MV-4-11 (cell line): ENCODE measurements at places on chromosomes 5 and 9.

DNA sequence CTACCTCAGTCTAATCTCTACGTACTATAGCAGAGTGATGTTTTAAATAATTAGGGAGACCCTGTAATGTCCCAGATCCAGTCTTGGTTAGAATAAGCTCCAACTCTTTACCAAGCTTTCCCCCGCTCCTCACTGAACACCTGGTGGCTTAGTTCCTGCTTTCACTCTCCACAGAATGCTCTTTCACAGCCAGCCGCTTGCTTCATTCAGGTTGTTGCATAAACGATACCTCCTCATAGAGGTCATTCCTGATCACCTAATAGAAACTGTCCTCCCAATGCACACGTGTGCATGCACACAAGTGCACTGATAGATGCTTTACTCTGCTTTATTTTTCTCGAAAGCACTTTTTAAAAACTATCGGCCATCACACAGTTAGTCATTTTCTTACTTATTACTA is 298.1 kb downstream of the TRPM3 start:
- no peak for DNase-seq

- no peak for DNase-seq
Measured at GRCh38 chr5:125987677-125988255, 435.4 kb upstream of the GRAMD2B start.

- DNase-seq, result no peak
Measured at GRCh38 chr5:5347442-5347841, 75.0 kb upstream of the ICE1 start.

DNA sequence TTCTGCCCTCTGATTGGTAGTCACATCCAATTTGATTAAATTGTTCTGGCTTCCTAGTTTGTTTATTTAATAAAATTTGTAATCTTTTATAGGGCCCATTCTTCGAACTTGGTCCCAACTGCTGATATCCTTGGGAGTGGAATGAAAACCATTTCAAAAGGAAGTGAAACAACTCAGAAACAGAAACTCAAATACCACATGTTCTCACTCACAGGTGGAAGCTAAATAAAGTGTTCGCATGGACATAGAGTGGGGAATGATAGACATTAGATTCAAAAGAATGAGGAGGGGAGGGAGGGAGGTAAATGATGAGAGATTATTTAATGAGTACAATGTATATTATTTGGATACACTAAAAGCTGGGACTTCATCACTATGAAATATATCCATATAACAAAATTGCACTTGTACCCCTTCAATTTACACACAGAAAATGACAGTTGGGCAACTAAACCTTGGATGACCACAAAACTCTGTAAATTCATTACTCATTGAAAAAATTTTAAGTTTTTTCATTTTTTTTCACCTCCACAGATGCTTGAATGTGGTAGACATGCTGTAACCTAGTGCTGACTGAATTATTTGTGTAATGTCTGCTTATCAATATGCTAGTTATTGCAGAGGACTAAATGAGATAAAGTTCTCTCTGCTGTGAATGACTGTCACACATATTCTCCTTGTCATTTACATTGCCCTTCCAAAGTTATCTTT is 16.0 kb downstream of the ATP10B start:
- DNase-seq, result peak; percentile 50

- no peak for DNase-seq
Measured at GRCh38 chr5:84361572-84361971, 23.1 kb downstream of the EDIL3 start.

DNA sequence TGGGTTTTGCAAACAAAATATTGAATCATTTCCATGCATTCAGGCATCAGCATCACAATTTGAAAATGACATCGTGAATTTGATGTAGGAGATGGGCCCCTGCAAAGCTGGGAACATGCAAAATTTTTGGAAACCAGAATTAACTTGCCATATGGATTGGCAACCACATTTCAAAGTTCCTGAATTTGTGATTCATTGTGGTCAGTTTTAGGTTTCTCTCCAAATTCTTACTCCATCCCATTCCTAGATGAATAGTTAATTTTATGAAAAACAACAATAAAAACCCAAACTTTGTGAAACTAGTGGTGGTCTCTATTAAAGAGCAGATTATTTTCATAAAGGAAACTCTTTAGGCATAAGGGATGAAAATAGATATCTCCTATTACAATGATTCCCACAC is 107.8 kb upstream of the SLIT3 start:
- DNase-seq, result no peak

- DNase-seq, result no peak
Measured at GRCh38 chr5:32833663-32834062, 122.5 kb downstream of the NPR3 start.

DNA sequence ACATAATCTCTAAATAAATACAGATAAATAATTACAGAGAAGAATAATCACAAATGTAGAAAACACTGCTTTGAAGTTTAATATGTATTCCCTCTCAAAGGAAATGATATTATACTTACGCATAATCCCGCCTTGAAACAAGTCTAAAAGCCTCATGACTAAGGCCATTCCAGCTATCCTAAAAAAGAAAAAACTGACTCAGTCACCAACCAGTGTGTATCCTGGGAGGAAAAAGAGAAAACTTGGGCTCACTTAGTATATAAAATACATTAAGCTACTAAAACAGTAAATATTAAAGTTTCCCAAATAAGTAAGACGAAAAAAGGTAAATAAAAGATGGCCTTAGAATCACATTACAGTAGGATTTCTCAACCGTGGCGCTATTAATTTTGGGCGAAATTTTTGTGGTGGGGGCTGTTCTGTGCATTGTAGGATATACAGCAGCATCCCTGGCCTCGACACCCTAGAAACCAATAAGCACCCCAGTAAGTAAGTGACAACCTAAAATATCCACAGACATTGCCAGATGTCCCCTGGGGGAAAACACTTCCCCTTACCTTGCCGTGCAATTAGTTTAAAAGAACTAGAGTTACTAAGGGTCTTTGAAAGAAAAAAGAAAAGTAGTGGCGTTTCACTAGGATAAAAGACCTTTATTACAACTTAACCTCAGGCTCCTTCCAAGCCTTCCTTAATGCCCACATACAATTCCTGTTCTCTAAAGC is 1.1 kb downstream of the HSPA9 start:
- no peak for DNase-seq
